ENCODE measurements at places on chromosomes 7 and 10.

DNA sequence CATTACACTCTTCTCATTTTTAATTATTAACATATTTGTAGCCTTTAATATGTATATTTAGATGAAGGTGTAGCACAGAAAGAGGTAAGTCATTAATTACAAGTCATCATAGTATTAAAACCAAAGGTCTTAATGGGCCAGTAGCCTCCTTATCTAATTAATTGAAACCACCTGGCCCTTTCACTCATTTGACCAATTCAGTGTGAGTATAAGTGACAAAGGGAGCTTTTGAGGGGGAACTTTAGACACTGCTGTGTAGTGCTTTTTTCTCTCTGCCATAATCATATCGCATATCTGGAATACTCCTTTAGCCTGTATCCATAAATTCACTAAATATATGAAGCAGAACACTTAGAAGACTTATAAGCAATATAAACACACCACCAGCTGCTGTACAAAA lies 562.9 kb upstream of the POT1 start:
- no peak for DNase-seq

GRCh38 chr10:29772403-29772802 lies 137.6 kb upstream of the SVIL start:
- no peak for DNase-seq

DNA sequence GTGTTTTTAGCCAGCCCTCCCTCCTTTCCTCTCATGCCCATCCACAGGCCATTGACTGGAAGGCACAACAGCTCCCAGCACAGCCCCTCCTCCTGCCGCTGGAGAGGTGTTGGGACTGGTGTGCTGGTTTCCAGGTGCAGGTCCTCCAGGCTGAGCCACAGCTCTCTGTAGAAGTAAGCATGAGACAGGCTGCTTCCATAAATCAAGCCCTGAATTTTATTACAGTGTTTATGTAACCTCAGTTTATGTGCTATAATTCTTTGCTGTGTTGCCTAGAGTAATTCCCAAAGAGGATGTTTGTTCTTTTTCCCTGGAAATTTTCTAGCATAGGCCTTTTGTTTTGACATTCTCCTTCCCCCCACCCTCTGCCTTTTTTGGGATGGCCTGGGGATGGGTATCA lies 445.8 kb downstream of the AUTS2 start:
- no peak for DNase-seq

DNA sequence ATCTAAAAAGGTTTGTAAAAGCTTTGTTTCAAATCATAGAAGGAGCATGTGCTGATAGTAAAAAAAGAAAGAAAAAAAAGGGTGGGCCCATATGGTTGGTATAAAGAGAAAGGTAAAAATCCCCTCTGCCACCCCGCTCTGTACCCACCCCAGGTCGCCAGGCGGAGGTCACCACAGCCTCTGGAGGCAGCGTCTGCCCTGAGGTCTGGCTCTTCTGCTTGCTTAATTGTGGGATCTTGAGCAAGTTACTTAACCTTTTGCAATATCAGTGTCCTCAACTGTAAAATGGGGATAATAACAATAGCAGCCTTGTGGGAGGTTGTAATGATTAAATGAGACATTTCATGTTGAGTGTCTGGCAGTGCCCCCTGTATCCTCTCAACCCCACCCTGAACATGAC lies 10.7 kb upstream of the PCBD1 start:
- DNase-seq = no peak

GRCh38 chr7:5360971-5361370 lies 62.7 kb downstream of the TNRC18 start:
- no peak for DNase-seq

- DNase-seq = no peak
Measured at GRCh38 chr7:1542841-1543747, 12.6 kb downstream of the MAFK start.

- no peak for DNase-seq
Measured at GRCh38 chr7:28778786-28779185, 179.3 kb downstream of the TRIL start.

DNA sequence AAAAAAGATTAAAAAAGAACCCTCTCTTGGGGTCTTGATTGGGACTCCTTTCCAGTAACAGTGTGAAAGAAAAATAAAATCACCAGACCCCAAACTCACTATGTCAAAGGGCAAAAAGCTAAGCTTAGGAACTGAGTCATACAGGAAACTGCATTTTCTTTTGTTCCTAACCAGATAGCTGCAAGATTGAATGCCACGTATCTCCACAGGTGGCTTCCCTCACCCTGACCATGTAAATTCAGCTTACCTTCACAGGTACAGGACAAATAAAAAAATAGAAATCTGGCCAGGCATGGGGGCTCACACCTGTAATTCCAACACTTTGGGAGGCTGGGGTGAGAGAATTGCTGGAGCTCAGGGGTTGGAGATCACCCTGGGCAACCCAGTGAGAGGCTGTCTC lies 32.5 kb upstream of the EIF4H start:
- DNase-seq = no peak

DNA sequence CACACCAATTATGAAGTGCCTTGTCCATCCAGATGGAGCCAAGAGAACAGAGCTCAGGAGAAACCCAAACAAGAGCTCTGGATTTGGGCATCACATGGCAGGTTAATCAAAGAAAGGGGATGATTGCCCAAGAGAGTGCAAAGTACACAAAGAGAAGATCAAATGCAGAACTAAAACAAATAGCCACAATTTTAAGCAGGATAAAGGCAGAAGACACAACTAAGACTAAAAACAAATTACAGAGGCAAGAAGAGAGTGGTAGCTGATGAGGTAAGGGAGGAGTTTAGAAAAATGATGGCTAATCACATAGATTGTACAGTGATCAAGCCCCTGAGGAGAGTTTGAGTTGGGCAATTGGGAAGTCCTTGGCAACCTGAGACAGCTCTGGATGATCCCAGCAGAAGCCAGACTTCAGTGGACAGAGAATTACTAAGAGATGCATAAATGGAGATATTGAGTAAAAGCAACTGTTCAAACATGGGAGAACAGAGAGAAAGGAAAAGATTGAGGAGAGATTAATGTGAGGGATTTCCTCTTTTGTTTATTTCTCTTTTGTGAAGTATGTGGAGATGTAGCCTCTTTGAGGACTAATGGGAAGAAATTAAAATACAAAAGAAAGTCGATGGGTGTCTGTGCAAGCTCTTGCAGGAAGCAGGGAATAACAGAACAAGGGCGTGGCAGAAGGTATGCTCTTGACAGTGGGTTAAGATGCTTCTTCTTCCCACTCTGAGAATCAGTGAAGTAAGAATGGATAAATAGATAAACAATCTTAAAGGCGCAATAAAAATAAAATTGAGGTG lies 101.9 kb downstream of the LRRN3 start:
- DNase-seq = no peak

- no peak for DNase-seq
Measured at GRCh38 chr10:132850896-132851295, 64.9 kb upstream of the NKX6-2 start.

DNA sequence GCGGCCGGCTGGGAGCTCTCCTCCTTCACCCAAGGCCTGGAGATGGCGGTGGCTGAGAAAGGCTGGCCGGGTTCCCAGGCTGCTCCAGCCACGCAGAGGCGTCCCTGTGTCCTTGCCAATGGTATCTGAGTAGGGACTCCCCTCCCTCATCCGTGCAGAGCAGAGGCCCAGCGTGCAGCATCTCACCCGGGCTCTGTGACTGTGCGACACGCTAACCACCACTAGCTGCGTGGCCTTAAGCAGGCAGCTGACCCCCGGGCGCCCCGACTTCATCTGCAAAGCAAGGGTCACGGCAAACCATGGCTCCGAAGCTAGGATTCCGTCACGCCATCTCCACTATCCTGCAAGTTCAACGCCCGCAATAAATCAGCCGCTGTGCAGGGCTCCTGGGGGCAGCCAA lies 47.2 kb upstream of the TNRC18 start:
- DNase-seq = no peak

- no peak for DNase-seq
Measured at GRCh38 chr7:156127166-156128134, 315.2 kb upstream of the SHH start.

GRCh38 chr10:71810048-71810750 lies 36.9 kb upstream of the VSIR start:
- no peak for DNase-seq

DNA sequence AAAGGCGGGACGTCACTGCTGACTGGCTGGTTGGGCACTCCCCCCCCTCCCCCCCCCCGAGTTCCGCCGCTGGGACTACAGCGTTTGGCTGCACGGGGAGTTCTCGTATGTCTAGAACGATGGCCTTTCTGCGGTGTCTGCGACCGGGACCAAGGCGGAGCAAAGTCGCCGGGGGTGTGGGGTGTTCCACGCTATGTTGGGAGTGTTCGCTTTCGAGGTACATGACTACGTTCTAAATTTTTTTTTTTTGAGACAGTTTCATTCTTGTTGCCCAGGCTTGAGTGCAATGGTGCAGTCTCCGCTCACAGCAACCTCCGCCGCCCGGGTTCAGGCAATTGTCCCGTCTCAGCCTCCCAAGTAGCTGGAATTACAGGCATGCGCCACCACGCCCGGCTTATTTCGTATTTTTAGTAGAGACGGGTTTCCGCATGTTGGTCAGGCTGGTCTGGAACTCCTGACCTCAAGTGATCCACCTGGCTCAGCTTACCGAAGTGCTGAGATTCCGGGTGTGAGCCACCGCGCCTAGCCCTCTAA lies 573 bp upstream of the IDI1 start:
- DNase-seq = no peak

- DNase-seq = peak; percentile 77
Measured at GRCh38 chr7:85833066-85833465, 646.2 kb upstream of the SEMA3D start.

GRCh38 chr10:72414642-72415041 lies 59.9 kb upstream of the DNAJB12 start:
- DNase-seq = no peak

GRCh38 chr10:89283936-89284475 lies 17.8 kb upstream of the IFIT2 start:
- DNase-seq = peak; percentile 89

- no peak for DNase-seq
Measured at GRCh38 chr10:69816521-69816920, 14.8 kb downstream of the COL13A1 start.

DNA sequence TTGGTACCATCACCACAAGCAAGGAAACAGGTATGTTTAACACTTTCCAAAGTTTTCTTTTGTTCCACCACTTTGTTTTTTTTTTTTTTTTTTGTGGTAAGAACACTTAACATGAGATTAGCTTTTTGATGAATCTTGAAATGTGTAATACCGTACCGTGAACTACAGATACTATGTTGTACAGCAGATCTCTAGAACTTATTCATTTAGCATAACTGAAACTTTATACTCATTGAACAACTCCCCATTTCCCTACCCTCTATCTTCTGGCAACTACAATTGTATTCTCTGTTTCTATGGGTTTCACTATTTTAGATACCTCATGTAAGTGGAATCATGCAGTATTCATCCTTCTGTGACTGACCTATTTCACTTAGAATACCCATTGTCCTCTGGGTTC lies 162.7 kb upstream of the ITGB1 start:
- no peak for DNase-seq

GRCh38 chr7:101575721-101576120 lies 53.4 kb downstream of the MYL10 start:
- DNase-seq = no peak

- no peak for DNase-seq
Measured at GRCh38 chr7:77655356-77655755, 40.9 kb upstream of the RSBN1L start.

DNA sequence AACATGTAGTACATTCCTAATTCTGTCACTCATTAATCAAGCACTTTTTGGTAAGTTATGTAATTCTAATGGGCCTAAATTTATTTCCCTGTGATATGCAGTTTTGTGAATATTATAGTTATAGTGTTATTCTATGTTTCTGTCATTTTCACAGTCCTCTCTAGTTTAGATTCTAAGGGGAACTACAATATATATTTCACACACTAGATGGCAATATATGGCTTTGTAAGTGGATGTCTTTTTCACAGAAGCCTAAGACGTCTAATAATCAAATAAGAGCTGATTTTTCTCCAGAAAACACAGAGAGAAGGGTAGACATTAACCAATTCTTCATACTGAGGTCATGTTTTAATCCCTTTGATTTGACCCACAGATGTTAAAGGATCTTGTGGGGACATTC lies 18.0 kb downstream of the RNLS start:
- no peak for DNase-seq

DNA sequence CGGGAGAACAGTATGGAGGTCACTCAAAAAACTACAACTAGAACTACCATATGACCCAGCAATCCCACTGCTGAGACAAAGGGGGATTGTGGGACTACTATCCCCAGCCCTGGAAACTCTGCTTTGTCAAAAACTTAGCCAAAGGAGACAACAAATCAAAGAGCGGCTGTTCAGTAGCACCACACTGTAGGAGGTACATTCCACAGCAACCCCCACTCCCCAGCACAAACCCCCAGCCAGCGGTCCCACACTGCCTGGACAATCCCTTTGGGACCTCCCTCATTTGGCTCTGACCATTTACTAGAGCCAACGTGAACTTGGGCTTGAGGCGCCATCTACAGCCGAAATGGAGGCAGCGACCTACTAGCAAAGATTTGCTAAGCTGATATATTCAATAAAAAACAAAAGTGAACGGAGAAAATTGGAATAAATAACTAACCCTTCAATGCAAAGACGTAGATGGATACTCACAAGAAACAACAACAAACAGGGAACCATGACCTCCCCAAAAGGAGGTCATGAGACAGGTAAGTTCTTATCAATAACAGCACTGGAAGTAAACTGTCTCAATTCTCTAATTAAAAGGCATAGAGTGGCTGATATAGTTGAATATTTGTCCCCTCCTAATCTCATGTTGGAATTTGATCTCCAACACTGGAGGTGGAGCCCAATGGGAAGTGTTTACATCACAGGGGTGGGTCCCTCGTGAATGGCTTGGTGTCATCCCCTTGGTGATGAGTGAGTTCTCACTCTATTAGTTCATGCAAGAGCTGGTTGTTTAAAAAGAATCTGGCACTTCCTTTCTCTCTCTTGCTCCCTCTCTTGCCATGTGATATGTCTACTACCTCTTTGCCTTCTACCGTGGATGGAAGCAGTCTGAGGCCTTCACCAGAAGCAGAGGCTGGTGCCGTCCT lies 119.0 kb upstream of the KCNMA1 start:
- DNase-seq = peak; percentile 43

DNA sequence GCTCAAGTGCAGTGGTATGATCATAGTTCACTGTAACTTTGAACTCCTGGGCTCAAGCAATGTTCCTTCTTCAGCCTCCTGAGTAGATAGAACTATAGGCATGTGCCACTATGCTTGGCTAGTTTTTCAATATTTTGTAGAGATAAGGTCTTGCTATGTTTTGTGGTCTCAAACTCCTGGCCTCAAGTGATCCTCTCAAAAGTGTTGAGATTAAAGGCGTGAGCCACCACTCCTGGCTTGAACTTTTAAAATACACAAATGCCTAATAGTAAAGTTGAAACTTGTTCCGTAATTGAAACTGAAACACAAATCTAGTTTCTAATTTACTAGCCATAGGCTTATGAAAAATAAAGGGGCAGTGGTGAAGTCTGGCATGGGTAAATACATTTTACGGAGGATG lies 65.7 kb downstream of the AP3M1 start:
- no peak for DNase-seq

DNA sequence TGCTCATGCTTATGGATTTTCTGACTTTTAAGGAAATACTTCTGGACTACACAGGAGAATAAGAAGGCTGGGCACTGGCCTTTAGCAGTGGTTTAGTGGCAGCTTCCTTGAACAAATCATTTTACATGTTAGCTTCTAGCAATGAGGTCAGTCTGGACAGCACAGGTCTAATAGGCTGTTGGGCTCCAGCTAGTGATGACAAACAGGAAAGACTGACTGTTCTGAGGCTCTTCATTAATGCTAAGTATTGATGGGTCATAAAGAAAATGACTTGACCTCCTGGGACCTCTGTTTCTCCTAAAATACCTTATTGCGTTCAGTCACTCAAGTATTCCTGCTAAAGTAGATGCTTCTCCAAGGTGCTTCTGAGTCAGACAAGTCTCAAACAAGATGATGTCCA lies 4.9 kb upstream of the RHOBTB1 start:
- DNase-seq = no peak

- no peak for DNase-seq
Measured at GRCh38 chr10:55629793-55630490, 731.1 kb downstream of the ZWINT start.
